ENCODE measurements at places on chromosomes 11 and 22.
A peak's percentile ranks its signal among the peaks of the same experiment; 100 is the strongest.

- DNase-seq = no peak
These were observed 7.1 kb upstream of the ADORA2A start for GRCh38 chr22:24420072-24420976.

DNA sequence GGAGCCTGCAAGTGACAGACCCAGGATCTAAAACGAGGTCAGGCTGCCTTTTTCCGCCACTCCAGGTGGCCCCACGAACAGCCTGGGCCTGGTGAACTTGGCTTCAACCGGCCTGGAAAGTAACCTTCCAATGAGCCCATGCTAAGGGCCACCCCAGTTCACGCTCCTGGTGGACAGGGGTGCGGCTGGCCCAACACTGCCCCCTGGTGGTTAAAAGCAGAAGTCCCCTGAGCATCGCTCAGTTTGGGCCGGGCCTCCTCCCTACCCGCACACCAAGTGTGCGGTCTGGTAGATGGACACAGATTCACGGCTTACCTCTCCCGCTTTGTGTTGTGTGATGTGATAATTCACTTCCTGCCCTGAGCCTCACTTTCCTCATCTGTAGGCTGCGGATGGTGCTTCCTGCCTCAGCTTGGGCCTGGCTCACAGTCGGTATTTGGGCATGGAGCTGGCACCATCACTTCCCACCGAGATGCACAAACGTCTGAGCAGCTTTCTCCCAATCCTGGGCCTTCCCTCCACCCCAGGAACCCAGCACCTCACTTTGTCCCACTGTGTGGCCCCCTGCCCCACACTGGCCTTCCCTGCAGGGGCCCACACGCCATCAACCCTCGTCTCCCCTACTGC lies 13.7 kb upstream of the SEC14L3 start:
- peak; percentile 15 for DNase-seq

DNA sequence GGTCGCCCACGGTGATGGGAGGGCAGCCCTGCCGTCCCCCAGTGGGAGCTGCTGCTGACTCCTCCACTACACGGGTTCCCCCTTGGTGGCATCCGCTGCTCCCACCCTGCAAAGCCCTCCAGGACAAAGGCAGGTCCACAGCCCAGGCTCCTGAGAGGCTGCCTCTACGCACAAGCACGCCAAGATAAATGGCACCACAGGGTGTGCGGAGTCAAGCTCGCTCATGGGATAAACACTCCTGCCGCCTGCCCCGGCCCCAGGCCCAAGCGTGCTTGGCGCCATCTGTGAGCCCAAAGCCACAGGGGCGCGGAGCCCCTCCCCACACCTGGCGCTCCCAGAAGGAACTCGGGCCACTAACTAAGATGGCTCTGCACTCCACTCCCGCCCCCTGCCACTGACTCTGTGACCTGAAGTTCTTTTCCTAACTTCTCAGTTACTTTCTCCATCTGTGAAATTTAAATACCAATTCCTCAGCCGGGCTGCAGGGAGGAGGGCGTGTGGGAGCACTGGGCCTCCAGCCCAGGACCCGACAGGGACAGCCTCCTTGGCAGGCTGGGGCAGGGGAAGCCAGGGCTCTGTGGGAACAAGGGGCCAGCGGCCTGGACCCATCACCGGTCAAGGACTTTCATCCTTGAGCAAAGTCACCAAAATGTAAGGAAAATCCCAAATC lies 14.9 kb downstream of the EHD1 start:
- DNase-seq = no peak

DNA sequence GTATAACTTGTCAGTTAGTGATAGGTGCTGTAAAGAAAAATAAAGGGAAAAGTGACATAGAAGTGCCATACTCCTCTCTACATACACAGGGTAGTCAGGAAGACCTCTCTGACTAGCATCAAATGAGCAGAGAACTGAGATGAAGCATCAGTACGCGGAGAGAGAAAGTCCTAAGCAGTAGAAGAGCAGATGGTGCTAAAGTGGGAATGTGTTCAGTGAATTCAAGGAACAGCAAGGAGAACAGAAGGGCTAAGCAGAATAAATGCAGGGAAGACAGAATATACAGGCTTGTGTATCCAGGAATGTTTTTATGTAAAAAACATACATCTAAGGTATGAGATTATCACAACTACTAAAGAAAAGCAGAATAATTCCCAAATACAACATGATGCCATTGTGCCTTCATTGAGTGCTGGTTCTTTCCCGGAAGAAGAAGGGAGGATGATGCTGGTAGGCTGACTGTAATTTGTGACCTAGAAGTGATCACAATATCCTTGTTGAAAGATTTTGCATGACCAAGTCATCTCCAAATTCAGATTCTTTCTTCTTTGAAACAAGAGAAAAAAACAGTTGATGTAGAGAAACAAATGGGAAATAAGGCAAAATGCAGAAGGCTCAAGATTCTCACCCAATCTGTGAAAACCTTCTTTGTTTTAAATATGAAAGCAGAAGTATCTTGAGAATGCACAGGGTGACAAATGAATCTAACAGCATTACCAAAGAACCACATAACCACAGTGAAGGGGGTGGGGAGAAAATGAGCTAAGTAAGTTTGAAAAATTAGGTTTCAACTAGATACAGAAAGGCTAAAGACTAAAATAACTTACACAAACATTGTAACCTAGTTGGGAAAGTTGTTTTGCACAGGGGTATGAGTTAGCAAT lies 20.5 kb downstream of the MRE11 start:
- no peak for DNase-seq

GRCh38 chr11:73269459-73270015 lies 2.6 kb upstream of the P2RY6 start:
- DNase-seq = no peak

- no peak for DNase-seq
These were observed 97.7 kb upstream of the PARVA start for GRCh38 chr11:12279672-12280108.

- DNase-seq = no peak
These were observed 266.1 kb downstream of the MIAT start for GRCh38 chr22:26923531-26923930.

- peak; percentile 35 for DNase-seq
These were observed 33.8 kb upstream of the SLC35C1 start for GRCh38 chr11:45771193-45771565.

DNA sequence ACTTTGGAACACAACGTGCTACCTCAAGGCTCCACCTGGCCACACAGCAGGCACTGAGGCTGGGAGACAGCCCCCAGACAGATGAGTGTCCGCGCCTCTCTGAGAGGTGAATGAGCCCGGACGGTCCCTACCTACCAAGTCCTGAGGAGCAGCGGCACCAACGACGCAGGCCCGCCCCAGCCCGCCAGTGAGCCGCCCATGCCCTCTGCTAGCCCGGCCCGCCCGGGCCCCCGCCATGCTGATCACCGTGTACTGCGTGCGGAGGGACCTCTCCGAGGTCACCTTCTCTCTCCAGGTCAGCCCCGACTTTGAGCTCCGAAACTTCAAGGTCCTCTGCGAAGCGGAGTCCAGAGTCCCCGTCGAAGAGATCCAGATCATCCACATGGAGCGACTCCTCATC lies at the start of gene DDI1:
TSS of gene DDI1 (plus strand) at position 53 of the 400 bp plus-strand sequence. CDS start at position 236, 183 bp downstream.
- DNase-seq = no peak

DNA sequence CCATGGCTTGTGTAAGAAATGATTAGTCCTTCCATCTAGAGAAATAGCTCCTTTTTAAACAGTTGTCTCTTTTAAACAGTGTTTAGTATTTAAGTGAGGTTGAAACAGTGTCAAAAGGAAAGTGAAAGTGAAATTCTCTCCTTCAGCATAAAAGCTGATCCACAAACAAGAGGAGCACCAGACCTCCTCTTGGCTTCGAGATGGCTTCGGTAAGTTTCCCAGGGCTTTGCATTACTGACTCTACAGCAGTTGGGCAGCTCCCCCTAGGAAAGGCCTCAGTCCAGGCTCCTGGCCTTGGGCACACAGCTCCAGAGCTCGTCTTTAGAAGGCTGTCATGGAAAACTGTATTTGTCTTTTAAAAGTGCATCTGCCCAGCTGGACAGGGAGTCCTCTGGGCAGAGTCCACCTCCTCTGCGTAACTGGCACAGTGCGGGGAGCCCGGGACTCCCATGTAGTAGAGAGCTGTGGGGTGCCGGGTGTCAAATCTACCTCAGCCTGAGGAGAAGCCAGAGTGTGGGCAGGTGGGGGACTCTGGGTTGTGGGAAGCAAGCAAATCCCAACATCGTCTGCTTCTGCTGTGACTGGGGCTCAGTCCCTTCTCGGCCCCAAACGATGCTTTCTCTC lies at the start of gene PLAAT4:
TSS of gene PLAAT4 (plus strand) at position 140 of the 624 bp plus-strand sequence. CDS start at position 201, 61 bp downstream.
- DNase-seq = peak; percentile 61

GRCh38 chr11:125331357-125332035 lies 164.6 kb downstream of the FEZ1 start:
- no peak for DNase-seq
